Activated T-helper 1 cell treated with anti-CD3 and anti-CD28 coated beads, Interleukin-2, amount 50 U/mL, for 16 hours (primary cell): ENCODE measurements at places on chromosomes 3 and 15.

- DNase-seq, result no peak
Observed at GRCh38 chr3:65168547-65168946, 480.7 kb upstream of the ADAMTS9 start.

- DNase-seq, result no peak
Observed at GRCh38 chr15:54064365-54064764, 86.1 kb downstream of the UNC13C start.

DNA sequence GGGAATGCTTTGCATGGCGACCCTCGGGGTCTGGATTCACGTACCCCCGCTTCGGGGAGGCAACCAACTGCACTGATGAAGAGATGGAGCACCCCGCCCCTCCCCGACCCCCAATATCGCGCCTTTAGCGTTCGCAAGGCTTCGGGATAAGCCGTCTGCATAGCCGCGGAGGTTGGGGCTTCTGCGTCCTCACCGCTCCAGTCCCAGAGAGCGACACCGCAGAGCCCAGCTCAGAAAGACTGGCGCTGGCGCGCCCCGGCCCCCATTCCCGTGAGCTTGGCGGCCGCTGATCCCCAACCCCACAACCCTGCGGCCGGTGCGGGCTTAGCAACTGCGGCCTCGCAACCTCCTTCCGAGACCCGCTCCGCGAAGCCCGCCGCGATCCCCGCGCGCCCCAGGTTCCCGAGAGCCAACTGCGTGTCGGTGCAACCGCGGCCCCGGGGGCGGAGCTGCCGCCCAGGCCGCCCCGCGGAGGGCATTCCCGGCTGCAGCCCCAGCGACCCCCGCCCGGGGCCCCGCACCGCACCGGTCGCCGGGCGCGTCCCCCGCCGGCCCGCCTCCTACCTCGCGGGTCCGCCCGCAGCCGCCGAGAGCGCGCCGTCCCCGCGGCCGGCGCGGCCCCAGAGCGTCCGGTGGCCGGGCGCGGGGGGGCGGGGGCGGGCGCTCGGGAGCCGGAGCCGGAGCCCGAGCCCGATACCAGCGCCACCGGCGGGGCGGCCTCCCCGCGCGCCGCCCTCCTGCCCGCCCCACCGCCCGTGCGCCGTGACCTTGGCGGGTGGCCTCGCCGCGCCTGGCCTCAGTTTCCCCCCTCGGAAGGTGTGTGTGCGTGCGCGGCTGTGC, 79.5 kb downstream of the IQSEC1 start:
- no peak for DNase-seq

DNA sequence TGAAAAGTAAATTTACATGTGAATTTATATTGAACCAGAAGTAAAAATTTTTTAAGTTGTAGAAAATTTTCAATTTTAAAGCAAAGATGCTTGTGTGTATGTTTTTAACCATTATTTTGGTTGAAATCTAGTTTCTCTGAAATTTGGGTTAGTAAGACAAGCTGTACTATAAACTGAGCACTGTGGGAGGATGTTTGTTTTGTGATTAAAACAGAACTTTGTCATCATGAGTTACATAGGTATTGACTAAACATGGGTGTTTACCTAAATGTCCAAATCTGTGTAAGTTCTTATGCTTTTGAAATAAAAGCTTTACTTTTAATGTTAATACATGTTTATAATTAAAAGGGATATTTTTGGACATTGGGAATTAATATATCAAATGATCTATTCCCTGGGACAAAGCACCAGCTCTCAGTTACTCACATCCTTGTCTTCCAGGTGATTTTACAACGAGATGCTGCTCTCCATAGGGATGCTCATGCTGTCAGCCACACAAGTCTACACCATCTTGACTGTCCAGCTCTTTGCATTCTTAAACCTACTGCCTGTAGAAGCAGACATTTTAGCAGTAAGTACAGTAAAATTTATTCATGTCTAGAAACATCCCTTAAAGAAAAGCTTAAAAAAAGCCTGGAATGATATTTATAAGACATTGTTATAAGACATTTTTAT, 32.7 kb downstream of the RNF13 start:
- no peak for DNase-seq

DNA sequence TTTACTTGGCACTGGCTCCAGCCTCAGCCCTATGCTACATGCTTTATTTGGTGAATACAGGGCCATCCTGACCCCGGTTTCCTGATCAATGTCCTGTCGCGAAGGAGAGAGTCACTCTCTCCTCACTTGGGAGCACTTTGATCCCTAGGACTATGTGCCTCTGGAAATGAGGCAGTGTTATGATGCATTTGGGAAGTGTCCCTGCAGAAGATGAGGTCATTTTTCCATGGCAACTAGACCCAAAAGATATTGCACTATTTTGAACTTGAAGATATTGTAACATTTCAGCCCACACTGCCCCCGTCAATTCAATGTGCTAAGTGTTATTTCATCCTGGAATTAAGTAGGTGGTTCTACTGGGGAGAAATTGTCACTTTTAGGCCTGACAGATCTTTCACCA, 68.0 kb downstream of the LRRK1 start:
- no peak for DNase-seq

- no peak for DNase-seq
Observed at GRCh38 chr15:40306908-40307307, 827 bp downstream of the PLCB2 start.
